ENCODE measurements at places on chromosomes 16 and 17. TPM values are rescaled to one million over a fixed set of nuclear protein-coding genes. Genes with fewer than 3 reads are reported as not detected.
A peak's percentile ranks its signal among the peaks of the same experiment; 100 is the strongest.

Gene AHSP
- total RNA-seq: not detected

Gene SERPINF2
- 21.6 TPM for total RNA-seq

Gene PNMT
- 4.3 TPM for total RNA-seq

- H3K4me1 ChIP-seq: peaks cover 16% of the 10 kb centered on the region
- H3K4me3 ChIP-seq: no peak overlapping the region
- DNase-seq: peak; percentile 67
- H3K27me3 ChIP-seq: no peaks in the 10 kb centered on the region
These were observed 141.2 kb downstream of the LAT start for GRCh38 chr16:29126057-29126494.

- DNase-seq: no peak
- H3K4me1 ChIP-seq: no peaks in the 10 kb centered on the region
- no peak overlapping the region for H3K4me3 ChIP-seq
- H3K27ac ChIP-seq: no peak overlapping the region
- H3K27me3 ChIP-seq: no peaks in the 10 kb centered on the region
These were observed 38.1 kb downstream of the DCAKD start for GRCh38 chr17:45013021-45013997.

- no peak overlapping the region for H3K27ac ChIP-seq
- H3K27me3 ChIP-seq: peaks cover 15% of the 10 kb centered on the region
- no peaks in the 10 kb centered on the region for H3K36me3 ChIP-seq
- H3K4me3 ChIP-seq: no peak overlapping the region
- peaks cover 6% of the 10 kb centered on the region for H3K4me1 ChIP-seq
These were observed 48.2 kb downstream of the SPACA3 start for GRCh38 chr17:33039874-33040273.

- H3K4me3 ChIP-seq: no peak overlapping the region
- no peaks in the 10 kb centered on the region for H3K36me3 ChIP-seq
- H3K27me3 ChIP-seq: no peaks in the 10 kb centered on the region
- no peak for DNase-seq
These were observed 2409.2 kb downstream of the TP53TG3F start for GRCh38 chr16:35868630-35869029.

DNA sequence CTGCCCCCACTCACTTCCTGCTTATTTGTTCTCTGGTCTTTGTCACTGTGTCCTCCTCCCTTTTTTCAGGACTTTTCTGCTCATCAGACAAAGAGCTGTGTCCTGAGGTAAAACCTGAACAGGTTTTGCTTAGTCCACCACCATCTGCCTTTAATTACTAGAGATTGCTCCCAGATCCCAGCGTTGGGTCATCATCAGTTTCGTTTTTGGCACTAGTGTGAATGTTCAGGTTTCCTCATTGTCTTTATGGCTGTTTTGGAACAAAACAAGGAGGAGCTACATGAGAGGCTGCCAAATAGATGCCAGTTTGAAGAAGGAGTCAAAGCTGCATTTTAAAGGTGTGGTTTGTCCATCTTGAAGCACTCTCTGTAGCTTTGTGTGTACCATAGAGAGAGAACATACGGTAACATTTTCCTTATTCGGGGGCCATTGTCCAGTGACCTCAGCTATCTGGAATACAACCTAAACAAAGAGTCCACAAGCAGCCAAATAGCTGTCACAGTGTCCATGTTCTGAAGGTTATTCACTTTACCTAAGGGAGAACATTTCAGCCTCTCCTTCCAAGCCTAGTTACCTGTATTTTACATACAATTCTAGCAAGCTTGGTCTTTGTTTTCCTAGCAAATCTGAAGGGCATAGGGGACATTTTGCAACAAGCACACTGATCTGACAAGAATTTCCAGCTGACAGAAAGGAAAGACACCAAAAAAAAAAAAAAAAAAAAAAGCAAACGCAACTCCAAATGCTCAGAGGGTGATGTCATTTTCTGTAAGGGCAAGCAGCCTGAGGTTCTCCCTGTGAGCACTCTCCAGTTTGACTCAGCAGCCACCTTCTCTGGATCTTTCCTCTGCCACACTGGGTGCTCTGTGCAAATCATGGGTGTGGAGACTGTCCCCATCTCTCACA is 196.1 kb downstream of the NTN1 start:
- no peak overlapping the region for H3K4me3 ChIP-seq
- DNase-seq: no peak
- H3K27me3 ChIP-seq: no peaks in the 10 kb centered on the region
- no peaks in the 10 kb centered on the region for H3K36me3 ChIP-seq

DNA sequence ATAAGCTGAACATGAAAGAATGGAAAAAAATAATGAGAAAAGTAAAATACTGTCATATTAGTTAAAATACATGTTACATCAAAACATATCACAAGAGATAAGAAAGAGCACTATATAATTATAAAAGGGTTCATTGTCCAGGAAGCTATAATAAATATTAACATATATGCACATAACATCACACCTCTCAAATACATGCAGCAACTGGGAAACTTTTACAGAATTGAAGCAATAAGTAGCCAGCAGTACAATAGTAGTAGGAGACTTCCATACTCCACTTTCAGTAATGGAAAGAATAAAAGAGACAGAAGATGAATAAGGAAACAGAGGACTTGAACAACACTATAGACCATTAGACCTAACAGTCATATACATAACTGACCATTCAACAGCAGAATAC is 90.4 kb downstream of the AHSP start:
- no peak for DNase-seq
- no peaks in the 10 kb centered on the region for H3K36me3 ChIP-seq
- no peak overlapping the region for H3K27ac ChIP-seq
- no peaks in the 10 kb centered on the region for H3K27me3 ChIP-seq

GRCh38 chr17:5686074-5686635 is 101.8 kb upstream of the NLRP1 start:
- H3K27me3 ChIP-seq: peaks cover 7% of the 10 kb centered on the region
- no peaks in the 10 kb centered on the region for H3K36me3 ChIP-seq
- H3K4me3 ChIP-seq: no peak overlapping the region
- no peak for DNase-seq

DNA sequence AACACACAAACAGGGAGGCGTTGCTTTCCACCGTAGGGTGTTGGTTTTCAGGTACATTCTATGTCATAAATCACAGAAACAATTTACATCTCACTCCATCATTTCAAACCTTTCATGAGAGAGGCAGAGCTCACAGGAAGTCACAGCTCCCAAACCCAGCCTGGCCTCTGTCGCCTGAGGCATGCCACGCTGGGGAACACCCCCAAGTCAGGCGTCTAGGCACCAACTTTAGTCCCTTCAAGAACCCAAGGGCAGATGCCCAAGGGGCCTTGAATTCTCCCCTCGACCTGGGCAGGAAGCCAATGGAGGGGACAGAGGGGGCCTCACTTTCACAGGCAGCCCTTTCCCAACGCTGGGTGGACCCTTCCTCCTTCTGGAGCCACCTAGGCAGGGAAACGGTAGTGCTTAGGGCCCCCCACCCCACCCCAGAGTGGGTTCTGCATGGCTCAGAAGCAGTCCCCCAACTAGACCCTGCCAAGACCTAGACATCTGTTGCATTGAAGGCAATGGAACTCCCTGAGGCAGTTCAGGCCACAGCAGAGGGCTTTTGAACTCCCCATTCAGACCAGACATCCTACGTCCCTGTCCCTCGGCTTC is 10.6 kb downstream of the TBX4 start:
- H3K36me3 ChIP-seq: no peaks in the 10 kb centered on the region
- no peak overlapping the region for H3K4me3 ChIP-seq
- H3K27ac ChIP-seq: peak overlapping the region; percentile 77
- DNase-seq: no peak
- H3K4me1 ChIP-seq: peaks cover 33% of the 10 kb centered on the region
- peaks cover 41% of the 10 kb centered on the region for H3K27me3 ChIP-seq

DNA sequence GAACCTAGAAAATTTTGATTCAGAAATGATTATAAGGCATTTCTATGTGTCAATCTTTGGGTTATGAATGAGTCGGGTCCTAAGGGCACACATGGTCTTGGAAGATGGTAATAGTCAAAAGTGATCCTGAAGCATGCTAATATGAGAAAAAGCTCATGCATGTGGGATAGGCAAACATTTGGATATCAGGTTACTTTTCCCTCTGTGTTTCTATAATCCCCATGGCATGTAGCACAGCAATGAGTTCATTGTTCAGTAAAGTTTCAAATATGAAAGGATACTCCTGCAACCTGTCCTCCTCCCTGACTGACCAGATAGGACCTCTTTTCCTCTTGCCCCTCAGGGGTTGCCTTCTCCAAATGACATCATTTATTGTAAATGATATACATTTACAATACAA is 249.9 kb upstream of the MON1B start:
- no peaks in the 10 kb centered on the region for H3K4me1 ChIP-seq
- H3K36me3 ChIP-seq: no peaks in the 10 kb centered on the region
- no peaks in the 10 kb centered on the region for H3K27me3 ChIP-seq
- DNase-seq: no peak

DNA sequence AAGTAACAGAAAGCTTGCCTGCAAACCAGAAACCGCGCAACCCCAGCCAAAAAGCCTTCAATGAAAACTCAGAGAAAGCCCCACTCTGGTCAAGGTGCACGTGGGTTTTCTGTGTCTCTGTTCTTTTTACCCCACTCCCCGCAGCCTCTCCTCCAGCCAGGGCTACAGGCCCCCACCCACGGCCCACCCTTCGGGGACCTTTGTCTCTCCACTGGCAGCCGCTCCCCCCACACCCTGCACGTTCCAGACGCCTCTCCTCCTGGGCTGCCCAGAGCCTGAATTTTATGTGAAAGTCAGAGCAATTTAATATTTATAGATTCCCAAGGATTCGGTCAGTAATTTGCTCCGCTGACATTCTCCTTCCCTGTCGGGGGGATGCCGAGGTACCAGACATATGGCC is 24.2 kb downstream of the MRM3 start:
- H3K27me3 ChIP-seq: no peaks in the 10 kb centered on the region
- no peak for DNase-seq
- H3K4me3 ChIP-seq: no peak overlapping the region
- H3K27ac ChIP-seq: no peak overlapping the region
- H3K4me1 ChIP-seq: no peaks in the 10 kb centered on the region
- H3K36me3 ChIP-seq: no peaks in the 10 kb centered on the region

- H3K4me1 ChIP-seq: no peaks in the 10 kb centered on the region
- DNase-seq: no peak
- no peak overlapping the region for H3K4me3 ChIP-seq
These were observed 140.1 kb downstream of the ITFG1 start for GRCh38 chr16:47320546-47321310.

- no peaks in the 10 kb centered on the region for H3K27me3 ChIP-seq
- DNase-seq: no peak
- H3K27ac ChIP-seq: no peak overlapping the region
- no peak overlapping the region for H3K4me3 ChIP-seq
- H3K36me3 ChIP-seq: peaks cover 31% of the 10 kb centered on the region
These were observed 6.5 kb downstream of the ZNF205 start for GRCh38 chr16:3118846-3119245.

GRCh38 chr16:3771513-3771912 is 54.2 kb upstream of the TRAP1 start:
- no peak for DNase-seq
- no peaks in the 10 kb centered on the region for H3K27me3 ChIP-seq
- no peak overlapping the region for H3K27ac ChIP-seq
- peaks cover 6% of the 10 kb centered on the region for H3K4me1 ChIP-seq
- H3K36me3 ChIP-seq: peaks cover 94% of the 10 kb centered on the region
- no peak overlapping the region for H3K4me3 ChIP-seq

DNA sequence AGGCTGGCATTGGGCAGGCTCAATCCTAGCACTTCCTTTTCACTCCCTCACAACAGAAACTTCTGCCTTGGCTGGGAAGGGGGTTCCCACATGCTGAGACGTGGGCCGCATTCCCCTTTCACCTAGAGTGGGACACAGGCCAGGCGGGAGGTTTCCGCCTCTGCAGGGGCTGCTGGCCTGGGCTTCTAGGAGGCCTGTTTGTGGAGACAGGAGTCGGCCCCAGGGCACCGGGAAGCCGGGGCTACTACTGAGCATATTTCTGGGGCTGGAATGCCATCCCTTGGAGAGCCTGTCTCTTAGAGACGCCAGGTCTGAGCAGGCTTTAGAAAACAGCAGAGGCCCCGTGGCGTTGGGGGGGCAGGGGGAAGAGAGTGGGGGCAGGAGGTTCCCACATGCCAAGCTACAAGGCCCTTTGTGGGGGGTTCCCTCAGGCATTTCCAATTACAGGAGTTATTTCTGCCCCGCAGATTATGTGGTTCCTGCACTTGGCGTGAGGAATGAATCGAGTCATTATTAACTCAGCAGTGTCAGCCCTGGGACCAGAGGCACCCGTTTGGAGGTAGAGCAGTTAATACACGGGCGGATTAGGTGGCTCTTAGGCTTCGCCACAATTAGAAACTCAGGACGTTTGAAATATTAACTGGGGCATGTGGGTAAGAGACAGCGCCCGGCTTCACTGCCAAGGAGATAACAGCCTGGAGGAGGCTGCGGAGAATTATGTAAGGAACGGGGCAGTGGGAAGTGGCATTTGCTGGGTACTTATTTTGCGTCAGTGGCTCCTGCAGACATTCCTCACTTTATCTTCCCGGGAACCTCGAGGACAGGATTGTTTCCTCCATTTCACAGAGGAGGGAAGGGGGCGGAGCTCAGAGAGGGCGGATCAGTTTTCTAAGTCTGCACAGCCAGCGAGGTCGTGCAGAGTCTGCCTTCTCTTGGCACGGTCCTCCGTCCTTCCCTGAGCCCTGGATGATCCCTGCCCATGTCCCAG is 162.5 kb downstream of the MAF start:
- H3K4me1 ChIP-seq: peaks cover 20% of the 10 kb centered on the region
- no peaks in the 10 kb centered on the region for H3K36me3 ChIP-seq
- H3K27ac ChIP-seq: no peak overlapping the region
- no peaks in the 10 kb centered on the region for H3K27me3 ChIP-seq
- peak; percentile 71 for DNase-seq

DNA sequence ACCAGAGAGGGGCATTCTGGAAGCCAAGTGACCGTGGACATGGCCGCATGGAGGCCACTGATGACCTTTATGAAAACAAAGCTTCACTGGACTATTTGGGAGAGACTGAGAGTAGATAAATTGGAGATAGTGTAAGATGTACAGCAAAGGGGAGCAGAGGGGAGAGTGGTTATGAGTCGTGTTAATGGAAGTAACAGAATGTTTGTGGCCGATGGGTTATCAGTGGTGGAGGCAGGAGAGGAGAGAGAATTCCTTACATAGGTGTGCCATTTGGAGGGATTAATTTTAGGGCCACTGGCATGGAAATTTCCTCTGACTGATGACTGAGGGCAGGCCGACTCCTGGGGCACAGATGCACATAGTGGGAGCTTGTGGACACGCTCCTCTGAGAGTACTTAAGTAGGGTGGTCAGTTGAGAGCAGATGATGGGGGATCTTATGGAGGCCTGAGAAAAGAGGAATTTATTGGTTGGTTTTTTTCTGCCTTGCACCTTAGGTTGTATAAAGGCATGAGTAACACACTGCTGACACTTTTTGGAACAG is 19.2 kb downstream of the PRPSAP2 start:
- no peaks in the 10 kb centered on the region for H3K4me1 ChIP-seq
- no peak overlapping the region for H3K4me3 ChIP-seq
- peaks cover 92% of the 10 kb centered on the region for H3K36me3 ChIP-seq
- no peaks in the 10 kb centered on the region for H3K27me3 ChIP-seq
- no peak overlapping the region for H3K27ac ChIP-seq

All from upper lobe of right lung (tissue), 1 donor.